Keratinocyte (primary cell): ENCODE measurements at places on chromosomes 12 and 14.

- no peak for DNase-seq
Measured at GRCh38 chr14:30240685-30241084, 313.0 kb upstream of the PRKD1 start.

DNA sequence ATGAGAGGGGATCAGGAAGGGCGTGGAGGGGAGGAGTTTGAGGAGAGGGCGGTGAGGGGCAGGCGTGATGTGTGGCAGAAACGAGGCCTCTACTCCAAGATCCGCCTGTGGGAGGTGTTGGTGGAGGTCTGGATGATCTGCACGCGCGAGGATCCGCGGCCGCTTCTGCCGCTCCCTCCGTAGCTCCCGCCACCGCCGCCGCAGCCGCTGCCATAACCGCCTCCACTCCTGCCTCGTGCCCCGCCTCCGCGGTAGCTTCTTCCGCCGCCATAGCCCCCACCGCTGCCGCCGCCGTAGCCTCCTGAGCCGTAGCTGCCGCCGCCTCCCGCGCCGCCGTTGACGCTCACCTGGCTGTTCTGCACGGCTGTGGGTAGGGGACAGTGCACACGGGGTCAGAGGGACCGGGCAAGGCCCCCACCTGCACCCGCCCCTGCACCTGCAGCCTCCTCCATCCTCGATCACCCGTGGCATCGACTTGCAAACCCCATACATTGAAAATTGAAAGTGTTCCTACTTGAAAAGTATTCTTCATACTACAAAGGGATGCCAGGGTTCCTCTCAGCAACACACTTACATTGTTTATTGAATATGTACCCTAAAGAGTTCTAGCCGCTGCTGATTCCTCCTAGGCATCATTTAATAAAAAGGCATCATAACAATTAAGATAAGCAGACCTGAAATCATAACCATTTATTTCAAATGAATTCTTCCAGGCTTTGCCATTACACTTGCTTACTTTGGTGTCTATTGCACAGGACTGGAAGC, 11.1 kb upstream of the KRT1 start:
- DNase-seq, result no peak

DNA sequence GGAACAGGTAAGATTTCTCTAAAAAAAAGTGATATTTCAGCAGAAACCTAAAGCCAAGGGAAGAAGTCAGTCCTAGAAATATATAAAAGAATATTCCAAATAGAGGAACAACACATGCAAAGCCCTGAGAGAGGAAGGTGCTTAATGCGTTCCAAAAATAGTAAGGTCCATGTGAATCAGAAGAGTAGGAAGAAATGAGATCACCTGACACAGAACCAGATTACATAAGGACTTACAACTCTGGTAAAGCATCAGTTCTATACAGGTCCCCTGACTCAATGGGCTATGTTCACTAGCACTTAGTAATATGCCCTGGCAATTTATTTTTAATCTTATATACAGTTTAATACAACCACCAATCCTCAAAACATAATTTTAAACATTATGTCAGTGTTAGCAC, 30.0 kb downstream of the SENP1 start:
- DNase-seq, result no peak

GRCh38 chr12:114604606-114605005, 79.4 kb downstream of the TBX3 start:
- DNase-seq, result no peak

GRCh38 chr12:3168223-3169221, 91.3 kb downstream of the TSPAN9 start:
- peak; percentile 85 for DNase-seq

DNA sequence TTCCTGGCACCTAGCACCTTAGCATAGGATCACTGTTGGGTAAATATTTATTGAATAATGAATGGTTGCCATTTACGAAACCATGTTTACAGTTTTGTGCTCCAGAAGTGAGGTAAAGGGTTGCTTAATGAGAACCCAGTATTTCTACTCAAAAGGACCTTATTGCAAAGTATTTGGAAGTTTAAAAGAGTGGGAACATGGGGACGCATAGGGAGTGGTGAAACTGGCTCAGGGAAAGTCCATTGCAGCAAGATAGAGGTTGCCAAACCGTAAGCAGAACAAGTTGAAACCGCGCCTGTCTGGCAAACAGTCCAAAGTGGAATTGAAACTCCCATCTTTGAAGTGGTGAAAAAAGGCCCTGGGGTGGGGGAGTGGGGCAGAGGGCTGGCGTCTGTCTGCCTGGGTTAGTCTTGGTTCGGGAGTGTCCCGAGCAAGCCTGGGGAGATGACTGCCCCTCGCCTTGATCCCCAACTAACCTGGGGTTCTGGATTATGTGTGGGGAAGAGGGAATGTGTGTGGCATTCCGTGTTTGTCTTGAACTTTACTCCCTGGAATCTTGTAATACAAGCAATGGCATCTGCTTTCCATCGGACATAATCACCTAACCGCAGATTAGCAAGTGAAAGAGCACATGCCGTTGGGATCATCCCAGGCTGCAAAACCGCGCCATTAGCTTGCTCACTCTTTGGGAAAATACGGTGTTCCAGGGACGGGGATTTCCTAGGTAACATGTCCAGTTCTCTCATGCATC, 7.2 kb downstream of the ALDH2 start:
- DNase-seq, result no peak

DNA sequence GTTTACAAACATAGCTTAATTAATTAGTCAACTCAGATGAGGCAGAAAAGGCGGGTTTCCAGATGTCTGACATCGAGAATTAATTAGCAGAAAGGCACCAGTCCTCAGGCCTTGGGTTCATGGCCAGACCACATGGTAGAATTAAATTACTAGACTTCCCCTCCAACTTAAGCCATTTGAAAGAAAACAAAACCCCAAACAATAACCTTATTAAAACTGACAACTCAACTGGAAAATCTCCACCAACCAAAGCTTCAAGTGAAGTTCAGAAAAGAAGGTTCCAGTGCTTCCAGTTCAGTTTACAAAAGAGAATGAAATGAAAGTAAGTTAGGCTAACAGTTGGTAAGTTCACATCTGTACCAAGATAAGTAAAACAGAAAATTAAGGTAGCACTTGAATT, 349.5 kb downstream of the GRIN2B start:
- no peak for DNase-seq

DNA sequence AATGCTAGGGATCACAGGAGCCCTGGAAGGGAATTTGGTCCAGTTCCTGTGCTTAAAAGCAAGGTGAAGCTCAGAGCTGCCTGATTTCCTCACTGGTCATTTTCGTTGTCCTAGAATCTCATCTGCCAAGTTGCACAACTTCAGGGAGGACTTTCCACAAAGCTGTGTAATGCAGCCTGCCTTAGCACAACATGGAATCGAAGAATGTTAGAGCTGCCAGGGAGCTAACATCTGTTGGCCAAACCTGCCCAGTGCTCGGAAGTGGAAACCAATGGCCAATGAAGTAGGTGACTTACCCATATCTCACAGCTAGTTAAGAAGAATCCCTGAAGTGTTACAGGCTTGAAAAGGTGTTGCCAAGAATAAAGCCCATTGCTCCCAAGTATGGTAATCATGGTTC, 79.9 kb upstream of the SSTR1 start:
- no peak for DNase-seq

GRCh38 chr12:98830657-98831056, 185.6 kb downstream of the APAF1 start:
- DNase-seq, result no peak

GRCh38 chr12:124295431-124296058, 652 bp downstream of the RFLNA start:
- no peak for DNase-seq

GRCh38 chr14:103124501-103125001, 1.3 kb downstream of the TNFAIP2 start:
- no peak for DNase-seq

DNA sequence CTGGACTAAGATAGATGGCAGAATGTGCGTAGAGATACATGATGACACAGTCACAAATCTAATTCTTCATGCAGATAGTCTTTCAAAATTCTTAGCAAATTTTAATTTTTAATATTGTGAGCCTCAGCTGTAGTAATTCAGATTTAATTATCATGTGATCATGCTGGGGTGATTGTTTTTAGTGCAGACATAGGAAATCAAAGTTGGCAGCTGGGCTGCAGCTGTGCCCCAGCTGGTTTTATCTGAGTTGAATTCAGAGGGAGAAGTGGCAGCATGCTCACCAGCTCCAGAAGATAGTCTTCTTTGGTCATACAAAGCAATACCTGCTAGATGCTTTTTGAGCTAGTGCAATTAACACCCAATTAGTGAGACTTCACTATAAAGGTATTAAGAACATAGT, 292.9 kb downstream of the RAD51B start:
- no peak for DNase-seq

- DNase-seq, result no peak
Measured at GRCh38 chr12:67042697-67043131, 226.4 kb upstream of the CAND1 start.

DNA sequence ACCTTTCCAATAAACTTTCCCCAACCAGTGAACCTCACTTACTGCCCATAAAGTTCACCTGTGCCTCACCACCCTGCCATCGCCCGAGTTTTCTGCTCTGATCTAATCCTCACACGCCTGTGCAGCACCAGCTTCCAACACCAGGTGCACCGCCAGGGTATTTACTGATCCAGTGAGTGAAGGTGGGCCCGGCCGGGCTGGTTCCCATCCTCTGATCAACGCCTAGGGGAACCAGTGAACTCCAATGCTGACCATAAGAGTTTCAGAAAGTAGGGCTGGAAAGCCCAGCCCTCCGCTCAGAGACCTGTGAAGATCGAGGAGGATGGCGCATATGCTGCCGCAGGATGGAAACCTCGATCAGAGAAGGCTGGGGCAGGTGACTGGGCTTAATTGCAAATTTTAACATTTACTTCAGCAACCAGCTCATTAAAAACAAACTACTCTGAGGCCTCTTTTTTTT, 685 bp upstream of the MYL6B start:
- no peak for DNase-seq

DNA sequence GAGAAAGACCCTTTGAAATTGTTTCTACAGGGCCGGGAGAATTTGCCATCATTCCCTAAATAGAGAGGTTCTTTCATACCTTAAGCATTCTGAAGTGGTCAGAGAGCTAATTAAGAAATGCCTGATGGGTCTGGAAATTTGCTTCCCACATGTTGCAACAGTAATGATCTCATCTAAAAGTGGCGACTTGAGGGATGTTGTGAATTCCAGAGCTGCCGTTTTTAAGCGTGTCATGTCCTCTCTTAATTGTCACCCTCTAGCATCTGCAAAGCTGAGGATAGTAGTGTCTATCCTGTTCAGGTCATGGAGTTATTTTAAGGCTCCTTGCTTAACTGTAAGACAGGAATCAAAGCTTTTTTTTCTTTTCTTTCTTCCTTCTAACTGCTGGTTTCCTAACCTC, 60.4 kb downstream of the FOS start:
- no peak for DNase-seq

DNA sequence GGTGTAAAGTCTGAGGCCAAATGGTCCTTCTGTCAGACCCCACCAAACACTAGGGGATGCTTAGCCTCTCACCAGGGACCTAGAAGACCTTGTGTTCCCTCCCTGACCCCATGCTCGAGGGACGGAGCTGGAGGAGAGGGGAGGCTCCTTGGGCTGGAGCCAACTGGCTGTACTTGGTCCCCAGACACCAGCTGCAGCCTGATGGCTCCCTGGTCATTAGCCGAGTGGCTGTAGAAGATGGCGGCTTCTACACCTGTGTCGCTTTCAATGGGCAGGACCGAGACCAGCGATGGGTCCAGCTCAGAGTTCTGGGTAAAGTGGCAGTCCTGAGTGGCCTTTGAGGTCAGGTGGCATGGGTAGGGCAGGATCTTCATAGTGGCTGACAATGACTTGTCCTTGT, 29.0 kb downstream of the PAPLN start:
- no peak for DNase-seq

DNA sequence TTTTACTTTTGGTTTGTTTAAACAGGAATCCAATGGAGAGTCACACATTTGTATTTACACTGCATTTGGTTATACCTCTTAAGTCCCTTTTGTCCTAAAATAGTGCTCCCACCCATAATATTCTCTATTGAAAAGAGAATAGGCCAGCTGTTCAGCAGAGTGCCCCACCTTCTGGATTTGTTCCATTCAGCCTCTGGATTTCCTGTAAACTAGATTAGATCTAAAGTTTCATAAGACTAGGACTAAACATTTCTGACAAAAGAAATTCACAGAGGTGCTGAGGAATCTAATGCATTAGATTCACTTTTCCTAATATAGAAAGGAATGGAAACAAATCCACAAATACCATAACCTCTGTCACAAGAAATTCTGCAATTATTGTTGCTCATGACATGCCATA, 38.1 kb downstream of the GCH1 start:
- DNase-seq, result no peak

DNA sequence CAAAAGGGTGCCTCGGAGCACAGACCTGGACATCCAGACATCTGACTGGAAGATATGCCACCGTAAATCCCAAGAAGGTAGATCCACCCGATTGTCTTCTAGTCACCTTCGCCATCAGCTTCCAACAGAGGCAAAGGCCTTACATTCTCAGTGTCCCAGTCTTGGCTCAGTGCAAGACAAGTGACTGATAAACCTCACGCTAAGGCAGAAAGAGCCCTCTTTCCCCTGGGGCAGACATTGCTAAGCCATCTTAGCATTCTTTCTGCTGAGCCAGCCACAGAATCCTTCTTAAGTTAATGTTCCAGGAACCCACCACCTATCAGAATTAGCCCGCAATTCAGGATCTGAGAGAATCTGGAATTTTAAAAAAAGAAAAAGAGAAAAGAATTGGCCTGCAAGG, 4.3 kb upstream of the PLEKHG6 start:
- DNase-seq, result no peak

GRCh38 chr14:102218688-102219087, 79.0 kb downstream of the WDR20 start:
- DNase-seq, result no peak

GRCh38 chr14:67477926-67478799, 10.4 kb downstream of the TMEM229B start:
- no peak for DNase-seq
